AG08395 (cell line): ENCODE measurements at places on chromosomes 16 and 17.

DNA sequence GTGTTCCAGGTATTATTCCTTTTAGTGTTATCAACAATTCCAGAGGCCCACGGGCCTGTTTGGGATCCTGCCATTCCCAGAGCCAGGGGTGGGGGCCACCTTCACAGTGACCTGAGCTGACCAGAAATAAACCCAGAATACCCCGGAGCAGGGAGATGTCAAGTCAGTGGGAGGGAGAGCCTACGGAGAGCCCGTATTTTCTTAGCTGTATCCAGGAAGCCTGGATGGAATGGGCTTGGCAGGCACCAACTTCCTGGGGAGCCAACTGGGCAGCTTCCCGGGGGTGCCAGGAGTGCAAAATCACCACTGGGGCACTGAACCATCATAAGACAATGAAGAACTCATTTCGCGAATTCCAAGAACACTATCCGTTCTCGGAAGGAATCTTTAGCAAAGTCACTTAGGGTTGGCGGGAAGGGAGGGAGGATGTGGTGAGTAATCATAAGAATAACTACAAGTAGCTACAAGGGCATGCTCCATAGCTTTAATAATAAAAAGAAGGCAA is 13.2 kb upstream of the MRTFB start:
- DNase-seq = no peak

- DNase-seq = no peak
Measured at GRCh38 chr17:35566968-35567367, 6.3 kb upstream of the SLFN14 start.

DNA sequence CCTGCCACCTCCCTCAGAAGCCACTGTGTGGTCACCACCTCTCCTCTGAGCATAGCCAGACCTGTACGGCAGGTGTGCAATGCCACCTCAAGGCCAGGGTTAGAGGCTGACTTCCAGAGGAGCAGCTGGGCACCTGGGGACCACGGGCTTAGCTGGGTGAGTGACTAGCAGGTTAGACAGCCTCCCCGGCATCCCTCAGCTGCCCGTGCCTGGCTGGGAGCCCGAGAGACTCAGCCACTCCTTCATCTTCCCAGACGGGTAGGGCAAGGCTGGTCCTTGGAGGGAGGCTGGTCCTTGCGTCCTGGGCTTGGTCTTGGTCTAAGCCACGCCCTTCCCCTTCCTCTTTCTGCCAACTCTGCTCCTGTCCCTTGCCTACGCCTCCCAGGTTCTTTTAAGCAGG is 7.8 kb downstream of the CRHR1 start:
- DNase-seq = no peak

- DNase-seq = no peak
Measured at GRCh38 chr17:75301049-75301448, 11.8 kb upstream of the SLC25A19 start.

GRCh38 chr17:38753071-38753506 is 548 bp downstream of the PSMB3 start:
- no peak for DNase-seq

GRCh38 chr17:73283841-73284282 is 22.2 kb upstream of the CPSF4L start:
- no peak for DNase-seq

DNA sequence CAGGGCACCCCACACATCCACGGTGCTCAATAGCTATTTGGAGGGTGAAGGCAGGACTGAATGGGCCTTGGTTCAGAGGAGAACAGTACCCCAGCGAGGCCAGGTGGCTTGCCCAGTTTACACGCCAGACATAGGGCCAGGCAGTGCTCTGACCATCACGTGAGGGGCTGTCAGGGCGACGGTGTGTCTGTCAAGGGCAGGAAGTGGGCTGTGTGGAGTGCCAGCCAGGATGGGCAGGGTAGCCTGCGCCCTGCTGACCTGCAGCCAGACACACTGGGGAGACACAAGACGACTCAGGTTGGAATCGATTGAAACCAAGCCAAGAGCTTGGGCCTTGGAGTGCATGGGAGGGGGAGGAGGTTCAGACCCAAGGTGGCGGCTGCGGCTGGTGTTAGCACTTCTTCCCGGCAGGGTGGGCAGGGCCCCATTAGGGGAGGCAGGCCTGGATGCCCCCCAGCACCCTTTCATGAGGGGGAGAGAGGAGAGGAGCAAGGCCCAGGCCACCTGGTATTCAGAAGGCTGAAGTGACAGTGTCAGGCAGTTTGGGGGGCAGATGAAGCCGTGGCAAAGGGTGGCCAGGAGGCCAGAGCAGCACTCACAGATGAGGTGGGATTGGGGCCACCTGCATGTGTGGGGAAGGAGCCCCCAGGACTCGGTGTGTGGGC is 68.2 kb downstream of the SREBF1 start:
- DNase-seq = no peak

DNA sequence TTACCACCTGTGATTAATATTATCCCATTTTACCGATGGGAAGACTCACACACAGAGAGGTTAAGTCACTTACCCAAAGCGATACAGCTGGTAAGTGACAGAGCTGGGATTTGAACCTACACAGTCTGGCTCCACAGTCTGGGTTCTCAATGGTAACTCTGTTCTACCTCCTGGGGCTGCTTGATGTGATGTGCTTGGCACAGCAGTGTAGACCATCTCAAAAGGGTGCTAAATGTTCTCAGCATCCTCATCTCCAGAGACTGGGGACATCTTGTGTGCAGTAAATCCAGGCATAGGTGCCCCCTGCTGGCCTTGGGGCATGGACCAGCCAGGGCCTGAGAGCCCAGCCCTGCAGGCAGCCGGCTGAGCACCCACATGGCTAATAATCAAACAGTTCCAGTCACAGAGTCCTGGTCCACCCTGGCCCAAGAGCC is 15.4 kb upstream of the KATNB1 start:
- DNase-seq = peak; percentile 67

DNA sequence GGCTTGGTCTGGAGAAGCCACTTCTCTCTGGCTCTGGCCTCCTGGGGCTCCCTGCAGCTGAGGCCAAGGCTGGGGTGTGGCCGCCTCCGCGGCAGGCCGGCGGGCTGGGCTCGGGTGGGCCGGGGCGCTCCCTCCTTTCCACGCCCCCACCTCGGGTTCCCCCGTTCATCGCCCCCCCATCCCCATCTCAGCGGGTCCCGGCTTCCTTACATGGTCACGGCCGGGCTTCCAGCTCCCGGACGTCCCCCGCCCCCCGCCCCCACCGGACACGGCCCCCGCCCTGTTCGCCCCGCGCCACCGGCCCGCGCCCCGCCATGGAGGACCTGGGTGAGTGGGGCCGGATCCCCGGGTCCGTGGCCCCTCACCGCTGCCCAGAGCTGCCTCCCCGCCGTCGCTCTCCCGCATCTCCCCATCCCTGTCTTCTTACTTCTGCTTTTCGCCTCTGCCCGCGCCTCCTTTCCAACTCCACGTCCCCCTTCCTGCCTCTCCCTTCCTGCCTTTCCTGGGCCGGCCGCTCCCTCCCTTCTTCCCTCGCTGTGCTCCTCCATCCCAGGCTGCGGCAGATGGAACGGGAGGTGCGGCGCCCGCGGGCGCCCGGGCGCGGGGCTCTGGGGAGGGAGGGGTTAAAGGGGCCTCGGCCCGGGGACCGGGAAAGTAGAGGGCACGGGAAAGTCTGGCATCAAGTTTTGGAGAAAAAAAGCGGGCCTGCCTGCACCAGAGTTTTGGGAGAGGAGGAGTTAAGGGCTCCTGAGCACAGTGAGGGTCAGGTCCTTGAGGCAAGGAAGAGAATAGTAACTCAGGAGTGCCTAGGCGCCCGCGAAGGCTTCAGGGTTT is at the start of gene TGFB1I1:
Gene TGFB1I1, plus strand, starts transcription at position 278 of the 834 bp plus-strand sequence. Its CDS starts 37 bp downstream, at position 315.
- peak; percentile 91 for DNase-seq

DNA sequence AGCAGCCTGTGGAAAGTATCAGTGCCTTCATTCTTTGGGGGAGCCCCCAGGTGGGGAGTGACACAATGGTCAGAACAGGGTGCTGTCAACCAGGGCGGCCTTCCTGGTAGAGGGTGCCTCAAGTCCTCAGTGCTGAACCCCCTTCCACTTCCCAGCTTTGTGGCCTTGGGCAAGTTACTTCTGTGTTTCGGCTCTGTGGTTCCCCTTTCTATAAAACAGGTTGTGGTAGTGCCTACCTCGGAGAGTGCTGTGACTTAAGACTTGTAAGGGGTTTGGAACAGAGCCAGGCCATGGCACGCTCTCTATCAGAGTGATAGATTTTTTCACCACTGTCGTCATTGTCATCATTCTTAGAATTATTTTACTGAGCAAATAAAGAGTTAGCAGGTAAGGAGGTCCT is 141.1 kb downstream of the CCDC182 start:
- DNase-seq = no peak

DNA sequence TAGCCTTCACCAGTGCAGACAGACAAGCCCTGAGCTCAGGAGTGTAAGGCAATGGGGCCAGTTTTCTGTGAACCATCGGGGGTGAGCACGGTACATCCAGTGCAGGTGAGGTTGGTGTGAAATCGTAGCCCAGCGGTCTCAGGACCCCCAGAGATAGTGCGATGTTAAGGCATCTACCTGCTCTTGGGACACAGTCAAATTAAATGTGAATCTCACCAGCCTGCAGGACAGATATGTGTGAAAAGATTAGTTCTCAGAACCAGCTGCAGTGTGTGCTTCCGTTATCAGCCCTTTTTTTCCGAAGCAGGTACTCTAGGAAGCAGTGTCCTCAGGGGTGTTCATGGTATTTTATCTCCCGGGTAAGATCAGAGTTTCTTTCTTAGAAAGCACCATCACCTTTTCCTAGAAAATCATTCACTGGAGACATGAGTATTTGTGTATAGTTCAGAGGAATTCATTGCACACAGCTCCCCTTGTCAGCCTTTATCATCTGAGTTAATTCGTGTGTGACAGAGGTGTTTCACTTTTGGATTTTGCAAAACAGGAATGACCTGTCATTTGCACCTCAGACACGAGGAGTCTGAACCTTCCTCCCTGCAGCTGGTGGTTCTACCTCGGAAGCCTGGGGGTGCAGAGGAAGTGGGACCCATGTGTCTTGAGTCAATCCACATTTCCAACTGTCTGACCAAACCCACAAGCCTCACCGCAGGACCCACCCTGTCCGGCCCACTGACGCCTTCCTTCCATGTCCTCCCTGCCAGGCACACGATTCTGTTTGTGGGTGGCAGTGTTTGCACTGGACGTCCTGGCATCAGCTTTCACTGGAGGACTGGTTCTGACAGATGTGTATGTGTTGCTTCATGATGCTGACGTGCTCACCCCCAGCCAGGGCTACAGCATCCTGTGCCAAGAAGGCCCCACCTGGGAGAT is 107.8 kb downstream of the CLEC16A start:
- DNase-seq = no peak

DNA sequence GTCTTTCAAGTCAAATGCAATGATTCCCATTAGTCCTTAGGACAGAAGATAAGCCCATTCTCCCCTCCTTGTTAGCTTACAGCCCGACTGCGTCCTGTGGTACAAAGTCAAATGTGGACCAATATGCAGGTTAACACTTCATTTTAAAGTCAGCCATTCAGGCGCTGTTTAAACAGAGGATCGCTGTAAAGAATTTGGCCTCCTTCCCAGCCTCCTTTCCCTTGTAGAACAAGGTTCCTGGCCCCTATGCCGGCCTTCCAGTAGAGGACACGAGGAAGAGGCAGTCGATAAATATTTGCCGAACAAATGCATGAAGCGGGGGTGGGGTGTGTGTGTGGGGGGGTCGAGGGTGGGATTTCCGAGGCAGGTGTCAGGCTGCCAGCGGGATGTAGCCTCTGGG is 4.3 kb downstream of the SDK2 start:
- no peak for DNase-seq

DNA sequence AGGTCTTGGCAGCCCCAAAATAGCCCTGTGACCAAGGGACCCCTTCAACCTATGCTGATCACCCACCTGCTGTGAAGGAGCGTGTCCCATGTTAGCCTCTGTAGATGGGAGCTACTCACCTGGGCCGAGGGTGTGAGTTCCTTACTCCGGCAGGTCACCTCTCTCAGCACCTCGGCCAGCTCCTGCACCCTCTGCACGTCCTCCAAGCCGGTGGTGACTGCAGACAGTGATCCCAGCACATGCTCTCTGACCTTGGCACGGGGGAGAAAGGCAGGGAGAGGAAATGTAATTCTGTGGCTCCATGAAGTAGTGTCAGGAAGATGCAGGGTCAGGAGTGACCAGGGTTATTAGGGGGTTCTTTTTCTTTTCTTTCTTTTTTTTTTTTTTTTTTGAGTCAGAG is 67.7 kb upstream of the BCO1 start:
- no peak for DNase-seq

DNA sequence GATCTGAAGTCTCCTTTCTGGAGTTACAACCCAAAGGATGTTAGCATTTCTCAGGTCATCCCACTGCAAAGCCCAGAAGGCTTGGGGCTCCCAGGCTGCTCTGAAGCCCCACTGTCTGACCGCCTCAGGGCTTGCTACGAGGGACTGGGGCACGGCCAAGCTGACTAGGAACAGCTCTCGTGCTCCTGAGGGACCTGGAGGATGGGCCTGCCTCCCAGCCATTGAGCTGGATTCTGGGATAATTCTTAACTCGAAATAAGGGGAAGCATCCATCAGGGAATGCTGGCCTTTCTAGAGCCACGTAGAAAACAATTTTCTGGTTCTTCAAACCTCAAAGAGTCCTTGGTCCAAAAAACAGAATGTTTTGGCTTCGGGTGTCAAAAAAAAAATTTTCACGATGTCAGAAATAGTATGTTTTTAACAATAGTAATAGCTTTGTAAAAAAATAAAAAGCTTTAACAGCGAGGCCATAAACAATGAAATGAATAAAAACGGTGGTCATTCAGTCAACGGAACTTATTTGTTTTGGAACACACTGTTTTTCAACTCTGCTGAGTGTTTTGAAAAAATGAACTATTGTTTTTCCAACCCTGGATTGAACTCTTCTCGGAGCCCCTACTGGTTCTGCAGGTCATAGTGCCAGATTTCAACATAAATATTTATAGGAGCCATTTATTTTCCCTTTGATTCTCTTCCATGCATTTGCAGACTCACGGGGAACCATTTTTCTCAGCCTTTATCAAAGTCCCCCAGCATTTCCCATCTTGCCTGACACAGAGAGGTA is 16.4 kb upstream of the HERPUD1 start:
- DNase-seq = no peak

DNA sequence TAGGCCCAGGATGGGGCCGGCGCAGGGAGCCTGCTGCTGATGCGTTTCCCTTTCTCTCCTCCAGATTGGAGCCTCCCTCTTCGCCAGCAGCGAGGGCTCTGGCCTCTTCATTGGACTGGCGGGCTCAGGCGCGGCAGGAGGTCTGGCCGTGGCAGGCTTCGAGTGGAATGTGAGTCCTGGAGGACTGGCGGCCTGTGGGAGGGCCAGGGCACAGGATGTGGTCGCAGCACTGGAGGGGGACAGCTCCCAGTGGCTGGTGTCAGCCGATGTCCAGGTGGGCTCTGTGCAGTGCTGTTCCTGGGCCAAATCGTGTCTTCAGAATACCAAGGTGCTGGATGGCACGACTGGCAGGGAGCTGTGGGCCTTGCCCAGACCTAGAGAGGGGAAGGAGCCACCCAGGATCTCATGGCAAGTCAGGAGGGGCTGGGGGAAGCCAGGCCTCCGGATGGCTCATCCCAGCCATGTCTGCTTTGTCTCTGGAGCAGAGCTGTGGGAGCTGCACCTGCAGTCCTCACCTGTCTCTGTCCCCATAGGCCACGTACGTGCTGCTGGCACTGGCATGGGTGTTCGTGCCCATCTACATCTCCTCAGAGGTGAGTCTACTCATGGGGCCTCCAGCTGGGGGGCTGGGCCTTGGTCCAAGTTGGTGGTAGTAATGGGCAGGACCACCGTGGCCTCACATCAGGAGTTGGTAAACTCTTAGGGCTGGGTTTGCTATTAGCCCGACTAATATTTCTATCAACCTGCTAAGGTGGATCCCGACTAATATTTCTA is 7.3 kb downstream of the SLC5A10 start:
- DNase-seq = no peak

GRCh38 chr17:57580055-57580739 is 164.9 kb downstream of the CCDC182 start:
- DNase-seq = no peak

- DNase-seq = no peak
Measured at GRCh38 chr17:43040655-43041054, 15.6 kb downstream of the RND2 start.
